Activated CD8-positive, alpha-beta T cell treated with anti-CD3 and anti-CD28 coated beads for 36 hours (primary cell): ENCODE measurements at places on chromosomes 6 and 20.

GRCh38 chr6:38015341-38015740, 195.8 kb downstream of the ZFAND3 start:
- DNase-seq: no peak

GRCh38 chr6:157811476-157812173, 11.4 kb upstream of the SNX9 start:
- no peak for DNase-seq

DNA sequence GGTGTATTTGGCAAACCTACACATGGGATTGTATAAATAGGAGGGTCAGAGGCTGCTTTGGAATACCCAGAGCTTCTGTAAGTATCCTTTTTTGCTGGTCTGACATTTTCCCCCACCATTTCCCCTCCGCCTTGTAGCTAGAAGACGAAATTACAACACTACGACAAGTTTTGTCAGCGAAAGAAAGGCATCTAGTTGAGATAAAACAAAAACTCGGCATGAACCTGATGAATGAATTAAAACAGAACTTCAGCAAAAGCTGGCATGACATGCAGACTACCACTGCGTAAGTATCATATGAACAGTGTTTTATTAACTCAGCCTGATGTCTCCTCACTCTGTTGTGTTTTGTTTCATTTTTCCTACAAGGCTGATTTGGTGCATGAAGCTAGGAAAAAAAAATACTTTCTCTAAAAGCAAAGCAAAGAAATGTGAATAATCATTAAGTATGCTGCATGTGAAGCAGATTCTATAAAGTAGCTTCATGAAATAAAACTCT, 72.7 kb downstream of the HDDC2 start:
- no peak for DNase-seq

GRCh38 chr6:2641044-2641725, 109.5 kb downstream of the MYLK4 start:
- no peak for DNase-seq

GRCh38 chr6:161164182-161164625, 109.7 kb downstream of the AGPAT4 start:
- no peak for DNase-seq

GRCh38 chr6:111674883-111675282, 69.2 kb upstream of the TRAF3IP2 start:
- no peak for DNase-seq
